Activated T-cell treated with anti-CD3 and anti-CD28 coated beads for 1 hour (primary cell): ENCODE measurements at places on chromosomes 12 and 14.

GRCh38 chr14:88301381-88301780 lies 21.7 kb downstream of the KCNK10 start:
- DNase-seq = no peak

GRCh38 chr12:106954462-106955376 lies 988 bp upstream of the TMEM263 start:
- peak; percentile 4 for DNase-seq

- no peak for DNase-seq
These were observed 11.8 kb upstream of the ATF1 start for GRCh38 chr12:50751948-50752721.

DNA sequence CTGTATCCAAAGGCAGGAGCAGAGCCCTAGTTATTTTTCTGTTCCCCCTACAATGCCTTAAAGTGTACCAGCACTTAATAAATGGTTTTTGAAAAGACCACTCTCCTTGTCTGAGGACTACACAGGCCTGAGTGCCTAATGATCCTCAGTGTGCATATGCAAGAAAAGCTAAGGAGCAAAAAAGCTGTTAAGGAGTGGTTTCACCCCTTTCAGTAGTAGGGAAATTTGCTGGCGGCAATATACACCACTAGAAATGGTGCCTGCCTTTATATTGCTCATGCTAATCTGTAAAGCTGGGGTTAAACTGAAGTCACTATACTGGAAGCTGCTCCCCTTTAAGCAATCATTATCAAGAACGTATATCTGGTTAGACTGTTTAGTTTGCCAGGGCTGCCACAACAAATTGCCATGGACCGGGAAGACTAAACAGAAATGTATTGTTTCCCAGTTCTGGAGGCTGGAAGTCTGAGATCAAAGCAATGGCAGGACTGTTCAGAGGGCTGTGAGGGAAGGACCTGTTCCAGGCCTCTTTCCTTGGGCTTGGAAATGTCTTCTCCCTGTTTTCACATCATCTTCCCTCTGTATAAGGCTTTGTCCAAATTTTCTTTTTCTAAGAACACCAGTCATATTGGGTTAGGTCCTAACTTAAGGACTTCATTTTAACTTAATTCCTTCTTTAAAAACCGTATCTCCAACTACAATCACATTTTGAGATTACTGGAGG lies 30.2 kb downstream of the PRDM4 start:
- no peak for DNase-seq

GRCh38 chr12:32995623-32996022 lies 99.0 kb upstream of the PKP2 start:
- no peak for DNase-seq

GRCh38 chr12:25652371-25652770 lies 99.3 kb upstream of the LMNTD1 start:
- DNase-seq = no peak

GRCh38 chr14:82313889-82314288 lies 780.2 kb upstream of the SEL1L start:
- DNase-seq = no peak

DNA sequence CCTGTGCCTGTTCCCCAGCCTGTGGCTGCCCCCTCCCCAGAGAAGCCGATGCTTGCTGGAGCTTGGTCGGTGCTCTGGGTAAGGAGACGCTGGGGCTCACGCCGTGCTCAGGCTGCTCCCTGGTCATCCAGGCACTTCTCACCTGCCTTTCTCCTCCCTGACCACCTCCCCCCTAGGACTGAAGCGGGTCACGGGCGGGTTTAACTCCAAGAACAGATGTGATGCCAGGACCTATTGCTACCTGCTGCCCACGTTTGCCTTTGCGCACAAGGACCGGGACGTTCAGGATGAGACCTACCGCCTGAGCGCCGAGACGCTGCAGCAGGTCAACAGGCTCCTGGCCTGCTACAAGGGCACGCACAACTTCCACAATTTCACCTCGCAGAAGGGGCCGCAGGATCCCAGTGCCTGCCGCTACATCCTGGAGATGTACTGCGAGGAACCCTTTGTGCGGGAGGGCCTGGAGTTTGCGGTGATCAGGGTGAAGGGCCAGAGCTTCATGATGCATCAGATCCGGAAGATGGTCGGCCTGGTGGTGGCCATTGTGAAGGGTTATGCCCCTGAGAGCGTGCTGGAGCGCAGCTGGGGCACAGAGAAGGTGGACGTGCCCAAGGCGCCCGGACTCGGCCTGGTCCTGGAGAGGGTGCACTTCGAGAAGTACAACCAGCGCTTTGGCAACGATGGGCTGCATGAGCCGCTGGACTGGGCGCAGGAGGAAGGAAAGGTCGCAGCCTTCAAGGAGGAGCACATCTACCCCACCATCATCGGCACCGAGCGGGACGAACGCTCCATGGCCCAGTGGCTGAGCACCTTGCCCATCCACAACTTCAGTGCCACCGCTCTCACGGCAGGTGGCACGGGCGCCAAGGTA lies 8.4 kb upstream of the EP400 start:
- no peak for DNase-seq

DNA sequence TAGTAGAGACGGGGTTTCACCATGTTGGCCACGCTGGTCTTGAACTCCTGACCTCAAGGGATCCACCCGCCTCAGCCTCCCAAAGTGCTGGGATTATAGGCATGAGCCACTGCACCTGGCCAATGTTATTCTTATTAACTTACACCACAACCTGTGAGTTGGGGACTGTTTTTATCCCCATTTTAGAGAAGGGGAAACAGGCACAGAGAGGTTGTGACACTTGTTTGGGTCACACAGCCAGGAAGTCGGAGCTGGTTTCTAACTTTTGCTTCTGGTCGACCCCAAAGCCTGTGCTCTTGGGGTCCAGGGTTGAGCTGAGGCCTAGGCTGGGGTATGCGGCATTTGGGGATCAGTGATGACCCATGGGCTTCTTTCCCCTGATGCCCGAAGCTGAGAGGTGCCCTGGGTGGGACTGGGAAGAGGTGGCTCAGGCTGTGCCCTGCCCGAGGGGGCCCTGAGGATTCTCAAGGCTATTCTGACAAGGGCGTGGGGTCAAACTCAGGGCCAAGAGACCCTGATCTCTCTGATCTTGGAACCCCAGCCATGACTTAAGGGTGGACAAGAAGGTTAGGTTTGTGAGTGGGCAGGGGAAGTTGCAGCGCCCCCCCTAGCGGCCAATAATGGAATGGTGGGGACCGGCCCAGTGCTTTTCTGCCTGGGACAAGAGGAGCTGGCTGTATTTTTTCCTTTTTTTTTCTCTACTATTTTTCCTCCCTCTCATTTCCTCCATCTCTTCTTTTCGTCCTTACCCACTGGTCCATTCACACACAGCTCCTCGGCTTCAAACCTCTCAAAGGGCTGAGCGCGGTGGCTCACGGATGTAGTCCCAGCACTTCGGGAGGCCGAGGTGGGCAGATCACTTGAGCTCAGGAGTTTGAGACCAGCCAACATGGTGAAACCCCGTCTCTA lies 3.0 kb downstream of the SDSL start:
- DNase-seq = peak; percentile 45

- no peak for DNase-seq
These were observed 189.4 kb downstream of the ADGRD1 start for GRCh38 chr12:131142891-131143657.

- DNase-seq = no peak
These were observed 2.3 kb downstream of the ISCU start for GRCh38 chr12:108564724-108565123.

- DNase-seq = no peak
These were observed 104.6 kb downstream of the EFCAB11 start for GRCh38 chr14:89849931-89850330.

DNA sequence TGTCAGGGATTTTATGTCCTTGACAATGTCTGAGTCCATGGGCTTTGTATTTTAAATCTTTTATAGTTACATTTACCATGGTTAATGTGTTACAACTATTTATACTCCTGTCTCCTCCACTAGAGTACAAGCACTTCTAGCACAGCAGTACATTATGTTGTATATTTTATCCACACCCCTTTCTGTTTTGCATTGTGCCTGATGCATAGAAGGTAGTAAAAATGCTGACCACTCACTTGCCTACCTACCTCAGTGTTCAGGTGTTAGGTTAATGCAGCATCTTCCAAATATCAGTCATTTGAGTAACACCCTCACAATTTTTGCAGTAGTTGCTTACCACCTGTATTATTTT lies 31.1 kb upstream of the SLC38A2 start:
- no peak for DNase-seq

- no peak for DNase-seq
These were observed 89.7 kb downstream of the ERGIC2 start for GRCh38 chr12:29291226-29291625.

DNA sequence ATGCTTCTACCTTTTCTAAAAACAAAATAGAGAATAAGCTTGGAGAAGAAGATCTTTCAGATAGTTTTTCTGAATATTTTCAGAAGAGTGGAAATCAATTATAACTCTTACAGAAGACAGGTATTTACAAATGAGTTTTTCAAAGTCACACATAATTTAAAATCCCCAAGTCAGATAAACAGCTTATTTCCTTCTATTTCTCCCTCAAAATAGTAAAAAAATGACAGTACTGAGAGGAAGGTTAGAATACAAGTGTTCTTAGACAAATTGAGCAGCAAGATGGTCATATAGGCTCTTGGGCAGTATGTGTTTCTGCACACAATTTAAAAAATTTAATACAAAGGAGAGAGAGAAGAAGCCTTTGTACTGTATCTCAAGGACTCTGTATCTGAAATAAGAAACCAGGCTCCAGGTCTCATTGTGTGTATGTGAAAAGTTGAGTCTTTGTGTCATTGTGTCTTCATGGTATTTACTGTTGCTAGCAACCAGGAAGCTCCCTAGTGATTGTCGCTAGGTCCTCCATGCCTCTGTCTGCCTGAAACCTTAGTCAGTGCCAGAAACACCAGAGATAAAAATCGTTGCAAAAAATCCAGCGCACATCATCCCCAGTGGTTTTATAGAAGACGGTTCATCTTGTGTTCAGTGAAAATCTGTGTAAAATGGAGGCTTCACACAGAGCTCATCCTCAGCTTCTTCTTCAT lies 12.9 kb upstream of the TUBA1A start:
- DNase-seq = no peak

- peak; percentile 6 for DNase-seq
These were observed 101.2 kb downstream of the EEA1 start for GRCh38 chr12:92827836-92828431.

GRCh38 chr12:113462117-113462774 lies 9.4 kb downstream of the LHX5 start:
- peak; percentile 62 for DNase-seq

- DNase-seq = no peak
These were observed 102.2 kb downstream of the ARF6 start for GRCh38 chr14:49994951-49995561.

- DNase-seq = no peak
These were observed 120.2 kb upstream of the DNM1L start for GRCh38 chr12:32558903-32559302.

GRCh38 chr14:69959136-69959535 lies 79.9 kb downstream of the SMOC1 start:
- DNase-seq = no peak

GRCh38 chr14:55438066-55438683 lies 2.2 kb downstream of the TBPL2 start:
- DNase-seq = no peak

DNA sequence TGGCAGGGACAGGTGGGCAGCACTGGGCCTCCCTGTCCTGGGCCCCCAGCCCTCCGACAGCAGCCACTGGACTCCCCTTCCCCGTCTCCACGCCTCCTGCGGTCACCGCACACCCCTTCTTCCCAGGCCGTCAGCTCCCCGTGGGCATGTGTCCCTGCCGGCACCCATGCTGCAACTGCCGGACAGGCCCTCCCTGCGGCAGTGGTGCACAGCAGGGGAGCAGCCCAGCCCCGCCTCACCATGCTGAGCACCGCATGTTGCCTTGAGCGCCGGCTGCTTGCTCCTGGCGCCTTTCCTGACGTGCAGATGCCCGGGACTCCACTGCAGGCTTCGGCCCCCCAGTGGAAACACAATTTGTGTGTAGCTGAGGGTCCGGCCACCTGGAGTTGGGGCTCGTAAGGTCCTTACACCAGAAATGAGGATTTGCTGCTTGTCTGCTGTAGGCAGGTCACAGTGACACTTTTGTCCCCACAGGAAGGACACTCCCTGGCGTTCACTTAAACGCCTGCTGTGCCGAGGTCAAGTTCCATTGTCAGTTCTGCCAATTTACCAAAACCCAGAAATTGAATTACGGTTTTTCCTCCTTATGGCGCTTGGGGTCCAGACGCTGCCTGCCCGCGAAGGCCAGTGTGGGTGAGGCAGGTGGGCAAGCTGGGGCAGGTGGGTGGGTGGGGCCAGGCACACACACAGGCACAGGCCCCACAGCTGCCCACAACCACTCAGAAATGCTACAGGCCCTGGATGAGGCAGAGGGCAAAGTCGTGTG lies 28.2 kb upstream of the MMP17 start:
- no peak for DNase-seq

DNA sequence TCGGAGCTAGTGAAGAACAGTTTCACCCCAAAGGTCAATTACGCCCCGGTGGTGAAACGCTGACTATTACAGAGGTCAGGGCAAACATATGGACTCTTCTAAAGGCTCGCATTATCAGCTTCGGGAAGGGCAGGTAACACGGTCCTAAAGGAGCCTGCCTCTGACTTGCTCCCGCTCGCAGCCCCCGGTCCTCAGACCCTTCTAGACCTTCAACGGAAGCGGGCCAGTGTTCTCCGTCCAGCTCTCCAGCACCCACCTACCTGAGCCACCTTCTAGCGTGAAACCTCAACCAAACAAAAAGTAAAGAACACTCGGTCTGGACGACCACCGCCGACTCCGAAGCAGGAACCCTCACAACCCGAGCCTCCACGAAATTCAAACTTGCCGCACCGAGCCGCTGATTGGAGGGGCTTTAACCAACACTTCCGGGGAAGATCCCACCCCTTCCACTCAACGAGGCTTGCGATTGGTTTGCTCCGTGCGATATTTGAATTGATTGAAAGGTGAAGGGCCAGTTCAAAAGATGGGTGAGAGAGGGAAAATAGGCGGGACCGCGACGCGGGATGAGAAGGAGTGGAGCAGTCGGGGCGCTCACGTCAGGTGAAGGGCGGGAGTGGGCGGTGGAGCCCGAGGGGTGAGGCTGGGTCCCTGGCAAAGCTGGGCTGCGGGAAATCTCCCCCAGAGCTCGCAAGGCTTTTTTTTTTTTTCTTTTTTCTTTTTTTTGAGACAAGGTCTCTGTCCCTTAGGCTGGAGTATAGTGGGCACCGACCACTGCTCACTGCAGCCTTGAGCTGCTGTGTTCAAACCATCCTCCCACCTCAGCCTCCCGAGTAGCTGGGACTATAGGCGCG lies at the start of gene DLGAP5:
Gene DLGAP5 (minus strand): TSS at position 383 of the 851 bp plus-strand sequence. CDS start 2,406 bp downstream, outside the sequence.
- DNase-seq = peak; percentile 76

DNA sequence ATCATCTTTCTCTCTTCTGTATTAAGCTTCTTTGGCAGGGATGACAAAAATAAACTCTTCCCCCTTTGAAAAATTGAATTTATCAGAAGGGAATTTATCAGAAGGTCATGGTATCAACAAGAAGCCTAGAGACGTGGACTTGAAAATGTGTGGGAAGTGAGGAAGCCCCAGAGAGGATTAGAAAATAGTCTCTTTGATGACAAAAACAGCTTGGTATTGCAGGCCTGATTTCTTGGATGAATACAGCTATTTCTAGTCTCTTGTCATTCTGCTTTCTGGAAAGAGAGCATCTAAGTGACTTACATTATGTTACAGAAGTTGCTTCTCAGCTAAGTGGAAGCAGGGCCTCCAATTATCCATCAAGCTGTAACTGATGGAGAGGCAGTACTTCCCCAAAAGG lies 111.1 kb downstream of the KITLG start:
- no peak for DNase-seq

- DNase-seq = no peak
These were observed 69.8 kb downstream of the MAP1LC3B2 start for GRCh38 chr12:116628989-116629388.
